ENCODE measurements at places on chromosomes 7 and 10.

GRCh38 chr7:99562114-99562784, 3.8 kb downstream of the ZNF655 start:
- no peak for DNase-seq

DNA sequence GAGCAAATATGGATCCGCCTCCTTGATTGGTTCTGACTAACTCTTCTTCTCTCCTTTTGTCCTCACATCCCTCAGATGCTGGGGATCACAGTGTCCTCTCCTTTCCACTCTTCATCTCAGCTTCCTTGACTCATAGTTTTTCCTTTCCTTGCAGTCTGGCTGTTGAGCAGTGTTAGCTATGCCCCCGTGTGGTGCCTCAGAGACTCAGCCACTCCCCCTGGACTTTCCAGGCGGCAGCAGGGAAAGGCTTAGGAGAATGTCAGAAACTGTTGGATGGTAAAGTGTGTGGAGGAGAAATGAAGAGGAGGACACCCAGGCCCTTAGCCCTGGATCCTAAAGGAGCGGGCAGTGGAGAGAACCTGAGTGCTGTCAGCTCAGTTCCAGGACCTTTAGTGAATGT, 267.5 kb downstream of the CELF2 start:
- no peak for DNase-seq

GRCh38 chr7:112444505-112444904, 5.8 kb upstream of the IFRD1 start:
- no peak for DNase-seq

DNA sequence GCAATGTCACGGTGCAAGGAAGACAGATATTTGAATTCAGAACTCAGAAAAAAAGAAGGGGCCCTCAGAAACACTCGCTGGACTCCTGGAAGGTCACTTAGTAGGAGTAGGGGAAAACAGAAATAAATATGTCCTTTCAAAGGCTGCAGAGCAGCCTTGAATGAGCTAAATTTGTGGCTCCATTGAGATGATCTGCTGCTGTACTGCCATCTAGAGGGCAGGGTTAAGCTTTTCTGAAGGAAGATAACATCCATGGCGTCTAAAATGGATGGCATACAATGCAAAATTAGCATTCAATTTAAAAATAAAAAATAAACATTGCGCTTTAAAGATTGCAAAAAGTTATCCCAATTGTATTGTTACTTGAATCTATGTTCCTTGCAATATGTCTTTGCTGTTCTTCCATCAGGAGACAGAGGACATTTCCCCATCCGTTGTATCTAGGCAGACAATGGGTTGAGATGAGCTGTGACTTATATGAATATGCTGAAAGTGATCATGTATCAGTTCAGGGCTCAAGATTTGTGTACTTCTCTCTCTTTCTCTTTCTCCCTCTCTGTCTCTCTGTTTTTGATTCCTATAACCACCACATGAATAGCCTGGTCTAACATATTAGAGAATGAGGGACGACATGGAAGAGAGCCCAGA, 642.2 kb downstream of the SH2D4B start:
- no peak for DNase-seq

- no peak for DNase-seq
Measured at GRCh38 chr7:90660100-90660499, 64.0 kb downstream of the CDK14 start.

DNA sequence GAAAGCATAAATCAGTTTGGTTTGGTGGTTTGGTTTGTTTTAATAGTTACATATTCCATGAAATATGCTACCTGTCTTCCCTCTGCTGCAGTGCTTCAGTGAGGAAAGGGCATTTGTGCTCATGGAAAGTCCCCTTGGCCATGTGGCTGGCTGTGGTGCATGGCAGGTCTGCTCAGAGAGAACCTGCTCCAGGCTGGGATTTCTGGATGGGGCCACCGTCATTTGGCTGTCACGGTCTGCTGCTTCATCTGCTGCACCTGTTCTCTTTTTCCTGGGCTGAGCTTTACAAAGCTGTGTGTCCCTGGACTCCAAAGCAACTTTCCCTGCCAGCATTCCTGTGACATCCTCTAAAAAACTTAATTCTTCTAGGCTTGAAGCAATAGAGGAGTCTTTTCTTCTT, 8.9 kb downstream of the CDK14 start:
- peak; percentile 56 for DNase-seq

Data from NCI-H1694 treated with DMSO at 0.1 percent for 48 hours (cell line).